ENCODE measurements at places on chromosomes 2 and 18. TPM values are rescaled to one million over a fixed set of nuclear protein-coding genes. Genes with fewer than 3 reads are reported as not detected.
A peak's percentile ranks its signal among the peaks of the same experiment; 100 is the strongest.

The ZAP70 gene
- 0.62 TPM for polyA plus RNA-seq

The ANO7 gene
- polyA plus RNA-seq = 1.7 TPM

The MSGN1 gene
- polyA plus RNA-seq = not detected

- H3K27me3 ChIP-seq = peaks cover 11% of the 10 kb centered on the region
- H3K4me3 ChIP-seq = no peak overlapping the region
- no peak for DNase-seq
- H3K4me1 ChIP-seq = peaks cover 15% of the 10 kb centered on the region
Measured at GRCh38 chr2:199452260-199452990, 5.3 kb downstream of the SATB2 start.

GRCh38 chr2:133674433-133675331 lies 106.4 kb upstream of the NCKAP5 start:
- H3K27ac ChIP-seq = no peak overlapping the region
- H3K36me3 ChIP-seq = no peaks in the 10 kb centered on the region
- H3K27me3 ChIP-seq = no peaks in the 10 kb centered on the region
- peak; percentile 70 for DNase-seq
- H3K4me1 ChIP-seq = no peaks in the 10 kb centered on the region
- H3K4me3 ChIP-seq = no peak overlapping the region

DNA sequence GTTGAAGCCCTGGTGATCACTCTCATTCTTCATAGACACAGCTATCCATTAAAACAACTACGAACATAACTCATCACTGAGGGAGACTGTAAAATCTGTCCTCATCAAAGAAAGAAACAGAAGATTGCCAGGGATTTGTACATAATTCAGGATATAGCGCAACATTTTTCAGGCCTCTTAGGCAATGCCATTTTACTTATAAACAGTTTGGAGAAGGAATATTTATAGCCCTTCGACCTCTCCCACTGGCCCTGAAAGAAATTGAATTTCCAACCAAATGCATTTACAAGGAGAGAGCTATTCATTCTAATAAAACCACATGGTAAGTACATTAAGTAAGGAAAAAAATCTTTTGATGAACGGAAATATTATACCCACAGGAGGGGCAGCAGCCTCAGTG lies 295.0 kb downstream of the RAD51AP2 start:
- no peaks in the 10 kb centered on the region for H3K4me1 ChIP-seq
- H3K36me3 ChIP-seq = no peaks in the 10 kb centered on the region
- no peak overlapping the region for H3K4me3 ChIP-seq
- no peak overlapping the region for H3K27ac ChIP-seq

DNA sequence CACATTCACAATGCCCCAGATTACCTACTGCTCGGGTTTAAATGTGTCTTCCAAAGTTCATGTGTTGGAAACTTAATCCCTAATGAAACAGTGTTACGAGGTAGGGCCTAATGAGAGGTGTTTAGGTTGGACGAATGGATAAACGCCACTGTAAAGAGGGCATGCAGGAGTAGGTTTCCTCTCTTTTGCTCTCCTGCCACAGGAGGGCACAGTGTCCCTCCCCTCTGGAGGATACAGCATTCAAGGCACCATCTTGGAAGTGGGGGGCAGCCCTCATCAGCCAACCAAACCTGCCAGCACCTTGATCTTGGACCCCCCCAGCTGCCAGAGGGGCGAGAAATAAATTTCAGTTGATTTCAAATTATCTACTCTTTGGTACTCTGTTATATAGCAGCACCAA lies 103.5 kb downstream of the TSHZ1 start:
- H3K4me1 ChIP-seq = no peaks in the 10 kb centered on the region
- no peak for DNase-seq
- no peaks in the 10 kb centered on the region for H3K36me3 ChIP-seq
- H3K4me3 ChIP-seq = no peak overlapping the region
- H3K27me3 ChIP-seq = no peaks in the 10 kb centered on the region
- H3K27ac ChIP-seq = no peak overlapping the region

DNA sequence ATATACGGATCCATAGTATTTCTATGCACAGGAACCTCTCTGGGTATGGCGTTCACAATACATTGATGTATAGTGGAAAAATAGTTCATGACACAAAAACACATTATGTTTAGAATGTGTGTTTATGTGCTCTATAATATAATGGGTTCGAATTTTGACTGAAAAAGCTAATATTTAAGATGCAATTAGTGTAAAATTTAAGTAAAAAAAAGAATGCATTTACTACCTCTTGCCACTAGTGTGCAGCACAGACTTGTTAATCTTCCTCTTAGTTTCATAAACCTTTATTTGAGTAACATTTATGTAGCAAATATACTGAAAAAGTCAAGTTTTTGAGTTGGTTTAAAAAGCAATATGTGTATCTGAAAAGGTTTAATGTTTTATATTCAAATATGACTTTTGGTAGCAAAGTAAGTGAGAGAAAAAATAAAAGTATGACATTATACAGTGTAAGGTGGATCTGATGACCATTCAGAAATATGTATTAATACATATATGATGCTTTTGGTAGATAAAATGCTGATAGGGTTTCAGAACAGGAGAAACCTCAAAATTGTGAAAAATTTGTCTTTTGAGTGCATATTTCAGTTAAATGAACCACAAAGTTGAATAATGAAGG lies 49.4 kb downstream of the CCDC102B start:
- H3K27me3 ChIP-seq = no peaks in the 10 kb centered on the region
- no peaks in the 10 kb centered on the region for H3K36me3 ChIP-seq
- no peak overlapping the region for H3K27ac ChIP-seq

DNA sequence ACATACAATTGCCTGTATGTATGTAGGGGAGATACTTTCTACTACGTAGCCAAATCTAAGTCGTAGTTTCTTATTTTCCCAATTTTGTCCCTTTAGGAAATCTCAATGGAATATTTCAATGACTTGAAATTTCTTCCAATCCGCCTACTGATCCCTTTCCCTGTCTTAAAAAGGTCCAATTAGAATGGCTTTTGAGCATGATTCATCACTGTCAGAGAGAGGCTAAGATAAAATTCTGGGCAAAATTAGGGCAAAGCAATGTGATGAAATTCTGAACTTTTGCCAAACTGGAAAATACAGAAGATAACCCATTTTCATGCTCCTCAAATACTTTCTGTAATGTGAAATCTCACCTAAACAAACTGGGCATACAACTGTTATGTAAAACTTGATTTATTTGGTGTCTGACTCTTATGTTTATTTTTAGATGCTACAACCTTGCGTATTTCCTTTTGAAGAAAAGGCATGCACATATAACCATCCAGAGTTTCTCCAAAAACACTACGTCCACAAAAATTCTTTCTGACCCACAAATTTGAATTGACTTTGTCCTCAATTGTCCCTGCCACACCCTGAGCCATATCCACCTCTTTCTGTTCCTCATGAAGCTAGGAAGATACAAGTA lies 147.1 kb downstream of the IKZF2 start:
- DNase-seq = no peak
- no peak overlapping the region for H3K27ac ChIP-seq
- no peaks in the 10 kb centered on the region for H3K27me3 ChIP-seq
- peaks cover 4% of the 10 kb centered on the region for H3K36me3 ChIP-seq

DNA sequence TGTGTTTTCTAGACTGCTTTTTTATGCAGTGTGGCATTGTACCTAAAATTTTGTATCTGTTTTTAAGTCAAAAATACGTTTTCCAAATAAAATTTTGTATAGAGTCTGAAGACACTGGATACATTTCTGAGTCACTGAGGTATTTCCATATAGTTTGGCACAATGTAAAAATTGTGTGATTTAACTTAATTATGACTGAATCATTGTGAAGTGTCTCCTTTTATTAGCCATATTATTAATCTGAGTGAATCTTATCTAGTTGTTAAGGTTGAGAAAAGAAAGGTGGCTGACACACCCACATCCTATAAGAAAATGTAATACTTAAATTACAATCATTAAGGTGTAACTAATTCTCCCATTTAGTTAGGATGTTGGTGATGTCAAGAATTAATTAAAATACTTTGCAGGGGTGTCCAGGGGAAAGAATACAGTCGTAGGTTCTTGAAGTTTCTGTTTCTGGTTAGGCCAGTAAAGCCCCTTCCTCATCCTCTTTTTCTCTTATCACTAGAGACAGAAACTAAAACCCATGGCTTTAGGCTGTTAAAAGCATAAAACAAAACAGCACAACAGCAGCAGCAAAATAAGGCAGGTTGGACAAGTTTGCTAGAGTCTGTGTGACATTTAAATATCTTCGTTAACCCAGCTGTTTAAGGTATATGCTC lies 71.6 kb downstream of the UBE2E3 start:
- DNase-seq = no peak
- no peaks in the 10 kb centered on the region for H3K27me3 ChIP-seq
- H3K4me3 ChIP-seq = no peak overlapping the region
- no peak overlapping the region for H3K27ac ChIP-seq
- no peaks in the 10 kb centered on the region for H3K36me3 ChIP-seq

DNA sequence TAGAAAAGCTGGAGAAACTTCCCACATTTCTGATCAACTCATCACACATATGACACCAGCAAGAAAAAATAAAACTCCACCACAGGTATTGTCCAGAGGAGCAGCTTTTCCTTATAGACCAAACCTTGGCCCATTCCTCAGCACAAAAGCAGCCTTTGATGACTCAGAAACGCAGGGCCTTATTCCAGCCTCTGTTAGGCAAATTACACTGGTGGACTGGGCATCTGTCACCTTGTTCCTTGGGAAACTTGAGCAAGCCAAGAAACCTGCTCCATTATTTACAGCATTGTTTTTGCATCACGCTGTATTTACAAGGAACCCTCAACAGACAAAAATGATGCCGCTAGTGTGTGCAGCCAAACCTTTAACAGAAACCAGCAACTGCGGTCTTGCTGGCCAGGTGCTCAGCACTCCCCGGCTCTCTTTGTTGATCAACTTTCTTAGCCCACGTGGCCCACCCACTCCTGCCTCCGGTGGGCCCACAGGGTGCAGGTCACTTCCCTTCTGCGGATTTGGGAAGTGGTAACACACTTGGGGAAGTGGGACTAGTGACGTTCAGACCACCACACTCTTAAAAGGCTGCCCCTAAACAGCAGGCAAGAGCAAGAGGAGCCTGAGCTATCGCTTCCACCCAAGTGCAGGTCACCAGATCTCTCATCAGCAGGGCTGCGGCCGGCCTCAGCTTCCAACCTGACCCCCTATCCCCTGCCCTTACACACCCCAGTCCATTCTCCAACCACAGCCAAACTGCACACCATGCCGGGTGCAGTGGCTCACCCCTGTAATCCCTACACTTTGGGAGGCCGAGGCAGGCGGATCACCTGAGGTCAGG lies 1.5 kb downstream of the AP1S3 start:
- no peaks in the 10 kb centered on the region for H3K27me3 ChIP-seq
- no peaks in the 10 kb centered on the region for H3K36me3 ChIP-seq
- peaks cover 3% of the 10 kb centered on the region for H3K4me1 ChIP-seq
- H3K4me3 ChIP-seq = no peak overlapping the region
- no peak for DNase-seq

DNA sequence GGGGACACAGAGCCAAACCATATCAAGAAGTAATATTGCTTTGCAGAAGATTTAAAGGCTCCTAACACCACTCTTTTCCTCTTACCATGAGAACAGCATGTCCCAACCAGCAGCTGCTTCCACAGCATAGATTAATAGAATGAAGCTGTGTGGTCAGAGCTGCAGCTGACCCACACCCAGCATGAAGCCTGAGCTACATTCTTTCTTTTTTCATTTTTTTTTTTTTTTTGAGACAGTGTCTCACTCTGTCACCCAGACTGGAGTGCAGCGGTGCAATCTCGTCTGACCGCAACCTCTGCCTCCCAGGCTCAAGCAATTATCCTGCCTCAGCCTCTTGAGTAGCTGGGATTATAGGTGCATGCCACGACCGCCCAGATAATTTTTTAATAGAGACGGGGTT lies 289.8 kb downstream of the RAD51AP2 start:
- no peaks in the 10 kb centered on the region for H3K4me1 ChIP-seq
- no peaks in the 10 kb centered on the region for H3K27me3 ChIP-seq
- no peak for DNase-seq
- H3K36me3 ChIP-seq = no peaks in the 10 kb centered on the region
- no peak overlapping the region for H3K27ac ChIP-seq

GRCh38 chr2:44786045-44786816 lies 155.3 kb upstream of the SIX3 start:
- no peaks in the 10 kb centered on the region for H3K4me1 ChIP-seq
- peaks cover 5% of the 10 kb centered on the region for H3K27me3 ChIP-seq
- DNase-seq = no peak
- no peak overlapping the region for H3K27ac ChIP-seq

DNA sequence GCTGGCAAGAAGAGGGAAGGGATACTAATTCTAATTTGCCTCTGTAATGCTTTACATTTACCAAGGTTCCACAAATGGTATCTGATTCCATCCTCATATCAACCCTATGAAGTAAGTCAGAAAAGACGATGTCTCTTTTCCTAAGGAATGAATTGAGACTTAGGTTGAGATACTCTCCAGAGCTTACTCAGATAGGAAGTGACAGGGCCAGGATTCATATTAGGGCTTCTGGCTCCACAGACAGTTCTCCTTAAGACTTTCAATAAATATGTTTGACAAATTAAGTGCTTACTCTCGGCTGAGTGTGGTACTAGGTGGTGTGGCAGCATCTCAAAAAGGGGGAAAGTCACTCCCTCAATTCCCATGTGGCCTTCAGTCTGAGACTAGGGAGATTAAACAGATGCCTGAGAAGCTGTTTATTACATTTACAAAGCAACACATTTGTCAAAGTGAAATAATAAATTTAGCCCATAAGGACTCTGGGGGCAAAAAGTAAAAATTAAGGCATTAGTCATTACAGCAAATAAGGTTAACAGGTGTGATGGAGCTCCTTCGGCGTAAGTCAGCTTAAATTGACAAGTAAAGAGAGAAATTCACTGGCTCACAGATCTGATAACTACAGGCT lies 14.2 kb downstream of the CDK15 start:
- no peaks in the 10 kb centered on the region for H3K4me1 ChIP-seq
- no peaks in the 10 kb centered on the region for H3K36me3 ChIP-seq
- H3K4me3 ChIP-seq = no peak overlapping the region
- no peaks in the 10 kb centered on the region for H3K27me3 ChIP-seq

DNA sequence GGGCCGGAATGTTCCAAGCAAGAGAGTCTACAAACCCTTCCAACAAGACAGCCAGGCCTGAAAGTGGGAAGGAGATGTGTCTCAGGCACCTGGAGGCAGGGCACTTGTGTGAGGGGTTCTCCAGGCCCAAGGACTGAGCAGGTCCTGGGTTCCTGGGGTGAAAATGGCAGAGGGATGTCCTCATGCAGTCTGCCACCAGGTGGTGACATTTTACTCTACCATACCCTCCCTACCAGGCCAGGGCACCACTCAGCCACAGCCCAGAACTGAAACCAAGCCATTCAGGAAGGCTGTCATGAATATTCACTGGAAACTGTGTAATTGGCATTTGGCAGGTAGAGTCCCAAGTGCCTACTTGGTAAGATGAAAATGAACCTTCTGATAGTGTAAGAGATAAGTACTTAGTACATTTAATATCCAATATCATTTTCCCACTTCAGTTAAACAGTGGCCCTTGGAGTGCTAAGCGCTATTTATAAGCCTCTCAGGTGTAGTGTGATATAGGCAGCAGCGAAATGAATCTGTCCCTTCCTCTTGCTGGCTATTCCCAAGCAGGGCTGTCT lies 185.1 kb downstream of the MYO5B start:
- no peaks in the 10 kb centered on the region for H3K27me3 ChIP-seq
- H3K27ac ChIP-seq = no peak overlapping the region
- no peaks in the 10 kb centered on the region for H3K4me1 ChIP-seq
- peak; percentile 53 for DNase-seq
- no peaks in the 10 kb centered on the region for H3K36me3 ChIP-seq
- H3K4me3 ChIP-seq = no peak overlapping the region

- H3K4me3 ChIP-seq = no peak overlapping the region
- H3K36me3 ChIP-seq = no peaks in the 10 kb centered on the region
- H3K27me3 ChIP-seq = no peaks in the 10 kb centered on the region
Measured at GRCh38 chr2:204585930-204586329, 40.7 kb downstream of the PARD3B start.

Measured in adrenal gland (tissue), 19 donors.